ENCODE measurements at places on chromosomes 12 and 14.

GRCh38 chr14:95256002-95256775 is 63.5 kb downstream of the CLMN start:
- DNase-seq: no peak

DNA sequence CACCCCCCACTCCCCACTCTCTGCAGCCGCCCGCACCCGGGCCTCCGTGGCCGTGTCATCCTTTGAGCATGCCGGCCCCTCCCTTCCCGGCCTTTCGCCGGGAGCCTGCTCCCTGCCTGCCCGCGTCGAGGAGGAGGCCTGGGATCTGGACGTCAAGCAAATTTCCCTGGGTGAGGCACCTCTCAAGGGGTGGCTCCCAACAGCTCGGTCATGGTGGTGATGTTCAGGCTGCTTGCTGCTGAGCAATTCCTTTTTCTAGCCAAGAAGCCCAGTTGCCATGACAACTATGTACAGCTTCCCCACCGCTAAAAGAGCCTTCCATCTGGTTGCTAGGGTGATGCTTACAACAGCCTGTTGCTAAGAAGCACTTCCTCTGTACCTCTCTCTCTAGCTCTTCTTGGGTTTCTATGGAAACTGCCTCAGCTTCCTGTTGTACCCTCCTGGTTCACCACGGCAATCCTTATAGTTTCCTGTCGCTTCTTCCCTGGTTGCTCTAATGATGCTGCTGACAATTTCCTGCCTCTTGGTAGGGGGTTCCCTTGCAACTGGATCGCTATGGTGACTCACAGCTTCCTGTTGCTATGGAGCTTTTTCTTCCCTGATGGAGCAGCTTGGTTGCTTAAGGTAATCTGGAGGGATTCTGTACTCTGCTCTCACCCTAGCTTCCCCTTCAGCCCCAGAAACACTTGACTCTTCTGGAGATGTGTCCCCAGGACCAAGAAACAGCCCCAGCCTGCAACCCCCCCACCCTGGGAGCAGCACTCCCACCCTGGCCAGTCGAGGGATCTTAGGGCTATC is 11.0 kb downstream of the ZNF219 start:
- peak; percentile 48 for DNase-seq

DNA sequence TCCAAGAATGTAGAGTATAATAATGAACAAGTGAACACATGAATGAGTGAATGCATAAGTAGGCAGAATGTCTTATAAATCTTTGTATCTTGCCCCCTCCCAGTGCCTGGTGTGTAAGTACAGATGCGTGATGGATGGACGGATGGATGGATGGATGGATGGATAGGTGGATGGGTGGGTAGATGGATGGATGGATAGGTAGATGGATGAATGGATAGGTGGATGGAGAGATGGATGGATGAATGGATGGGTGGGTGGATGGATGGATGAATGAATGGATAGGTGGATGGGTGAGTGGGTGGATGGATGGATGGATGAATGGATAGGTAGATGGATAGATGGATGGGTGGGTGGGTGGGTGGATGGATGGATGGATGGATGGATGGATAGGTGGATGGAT is 74.4 kb downstream of the CLMN start:
- no peak for DNase-seq

- no peak for DNase-seq
Observed at GRCh38 chr14:31403707-31404106, 16.6 kb downstream of the HEATR5A start.

DNA sequence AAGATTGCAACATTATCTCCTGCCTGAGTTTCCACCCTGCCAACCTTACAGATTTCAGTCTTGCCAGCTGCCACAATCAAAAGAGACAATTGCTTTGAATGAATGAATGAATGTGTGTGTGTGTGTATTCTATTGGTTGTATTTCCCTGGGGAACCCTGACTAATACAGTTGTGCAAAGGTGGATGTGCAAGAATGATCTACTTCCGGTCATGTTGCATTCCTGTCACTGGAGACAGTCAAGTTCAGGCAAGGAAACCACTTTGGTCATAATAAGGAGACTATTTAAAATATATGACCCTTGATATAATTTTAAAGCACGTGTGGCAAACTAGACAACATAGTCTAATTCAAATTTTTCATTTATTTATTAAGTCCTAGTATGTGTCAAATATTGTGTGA is 13.1 kb downstream of the RERG start:
- DNase-seq: no peak

All from stimulated activated CD8-positive, alpha-beta memory T cell treated with anti-CD3 and anti-CD28 coated beads, Interleukin-7, amount 100 ng/mL, for 4 hours (primary cell).